Activated CD8-positive, alpha-beta T cell treated with anti-CD3 and anti-CD28 coated beads, Interleukin-2, amount 10 ng/mL, durations not matched to agents 7 days and 5 days (primary cell): ENCODE measurements at places on chromosomes 4 and X. TPM values are rescaled to one million over a fixed set of nuclear protein-coding genes. Genes with fewer than 3 reads are reported as not detected.

The RIBC1 gene
- 0.91 TPM for total RNA-seq

The SHOX gene
- total RNA-seq: not detected

The SSX4B gene
- not detected for total RNA-seq

The P2RY4 gene
- 0.21 TPM for total RNA-seq

The FGFBP2 gene
- total RNA-seq: 12.0 TPM

The CCSER1 gene
- not detected for total RNA-seq

The DDIT4L gene
- total RNA-seq: not detected

The RHOXF2 gene
- not detected for total RNA-seq

The OCRL gene
- total RNA-seq: 0.90 TPM

The MED12 gene
- total RNA-seq: 49.0 TPM

The ARHGEF9 gene
- total RNA-seq: 26.7 TPM

The PRR32 gene
- not detected for total RNA-seq

The PRSS12 gene
- total RNA-seq: not detected

The PDHA2 gene
- not detected for total RNA-seq

The MEPE gene
- not detected for total RNA-seq

The KLB gene
- total RNA-seq: not detected

The TKTL1 gene
- 1.3 TPM for total RNA-seq

The DGAT2L6 gene
- total RNA-seq: not detected

The SLC9B2 gene
- total RNA-seq: 21.9 TPM

The WAS gene
- 164 TPM for total RNA-seq

The SCD5 gene
- 3.1 TPM for total RNA-seq

The USP17L13 gene
- total RNA-seq: not detected

The MAMLD1 gene
- total RNA-seq: 0.81 TPM

The L1CAM gene
- 7.5 TPM for total RNA-seq

The UGT8 gene
- total RNA-seq: not detected

The CCDC110 gene
- not detected for total RNA-seq

The MAGEA4 gene
- not detected for total RNA-seq

The RBM46 gene
- not detected for total RNA-seq

The AMMECR1 gene
- 7.5 TPM for total RNA-seq

The HAND2 gene
- total RNA-seq: not detected

The MAGEE2 gene
- not detected for total RNA-seq

The XK gene
- total RNA-seq: not detected

The HSFX2 gene
- not detected for total RNA-seq

The EGFL6 gene
- 14.2 TPM for total RNA-seq

The SPATA4 gene
- not detected for total RNA-seq

The UCP1 gene
- total RNA-seq: not detected

The AR gene
- not detected for total RNA-seq

The OPN1LW gene
- not detected for total RNA-seq

The ELF4 gene
- 39.0 TPM for total RNA-seq

The MED28 gene
- 55.2 TPM for total RNA-seq

The CXCL6 gene
- total RNA-seq: not detected

The GYPA gene
- total RNA-seq: not detected

The EDA gene
- total RNA-seq: 0.76 TPM
